Suprapubic skin (tissue), 4 donors: ENCODE measurements at places on chromosomes 12 and 14.

- peak; percentile 74 for DNase-seq
These were observed 507 bp downstream of the SPTSSA start for GRCh38 chr14:34461334-34462131.

- DNase-seq = no peak
These were observed 42.4 kb downstream of the RALGAPA1 start for GRCh38 chr14:35766700-35767082.

- DNase-seq = no peak
These were observed 59.5 kb upstream of the RNU6-7 start for GRCh38 chr14:32142341-32142740.

DNA sequence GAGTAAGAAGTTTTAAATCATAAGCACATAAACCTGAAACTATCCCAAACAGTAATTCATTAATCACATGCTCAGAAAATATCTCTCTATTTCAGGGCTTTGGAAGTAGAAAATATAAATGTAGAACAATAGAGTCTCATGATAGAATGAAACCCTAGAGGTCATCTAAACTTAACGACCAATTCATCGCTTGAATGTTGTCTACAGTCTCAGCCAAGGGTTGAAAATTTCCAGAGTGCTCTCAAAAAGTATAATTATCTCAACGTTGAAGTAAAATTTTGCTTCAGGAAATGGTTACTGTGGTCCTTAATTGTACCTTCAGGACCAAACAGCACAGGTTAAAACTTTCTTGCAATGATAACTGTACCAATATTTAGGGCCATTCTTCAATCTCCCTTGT, 1053.6 kb upstream of the SEL1L start:
- no peak for DNase-seq

DNA sequence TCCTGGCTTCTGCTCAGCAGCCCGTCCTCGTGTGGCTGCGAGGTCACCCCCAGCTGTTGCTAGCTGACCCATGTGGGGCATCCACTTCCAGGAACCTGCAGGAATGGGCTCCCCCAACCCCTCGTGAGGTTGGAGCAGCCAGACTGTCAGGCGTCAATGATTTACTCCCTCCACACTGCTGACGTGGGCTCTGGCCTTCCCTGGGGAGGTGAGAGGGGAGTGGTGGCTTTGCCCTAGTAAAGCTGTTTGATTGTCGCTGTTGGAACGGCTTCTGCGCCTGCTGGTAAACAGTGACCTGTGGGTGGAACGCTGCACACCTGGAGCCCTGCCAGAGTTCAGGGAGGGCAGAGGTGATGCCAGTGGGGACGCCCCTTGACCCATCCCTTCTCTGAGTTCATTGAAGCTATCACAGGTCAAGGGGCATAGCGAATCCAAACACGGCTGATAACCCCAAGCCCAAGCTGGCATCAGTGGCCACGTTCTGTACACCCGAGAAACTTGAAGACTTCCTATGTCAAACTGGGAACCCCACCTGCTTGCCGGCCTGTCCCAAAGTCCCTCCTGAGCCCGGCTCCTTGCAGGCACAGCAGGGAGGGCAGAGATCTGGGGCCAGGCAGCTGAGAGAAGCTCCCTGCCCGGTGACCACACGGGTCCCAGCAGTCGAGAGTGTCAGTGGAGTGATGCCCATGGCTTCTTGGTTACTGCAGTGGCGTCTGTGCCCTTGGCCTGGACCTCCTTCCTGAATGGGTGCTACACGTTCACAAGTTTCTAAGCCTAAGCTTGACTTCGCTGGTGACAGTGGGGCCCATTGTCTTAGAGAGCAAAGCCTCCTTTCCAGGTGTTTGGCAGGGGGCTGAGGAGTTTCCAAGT, 2.7 kb downstream of the ASPG start:
- no peak for DNase-seq

GRCh38 chr12:6361834-6362233, 13.5 kb downstream of the SCNN1A start:
- DNase-seq = peak; percentile 82

GRCh38 chr12:64103825-64104740, 118.0 kb downstream of the KICS2 start:
- no peak for DNase-seq
